Stimulated activated CD4-positive, alpha-beta T cell treated with anti-CD3 and anti-CD28 coated beads, Interleukin-4, amount 100 ng/mL, for 24 hours (primary cell): ENCODE measurements at places on chromosomes 3 and 15.

GRCh38 chr3:100407977-100408532, 6.7 kb downstream of the LNP1 start:
- DNase-seq = no peak

DNA sequence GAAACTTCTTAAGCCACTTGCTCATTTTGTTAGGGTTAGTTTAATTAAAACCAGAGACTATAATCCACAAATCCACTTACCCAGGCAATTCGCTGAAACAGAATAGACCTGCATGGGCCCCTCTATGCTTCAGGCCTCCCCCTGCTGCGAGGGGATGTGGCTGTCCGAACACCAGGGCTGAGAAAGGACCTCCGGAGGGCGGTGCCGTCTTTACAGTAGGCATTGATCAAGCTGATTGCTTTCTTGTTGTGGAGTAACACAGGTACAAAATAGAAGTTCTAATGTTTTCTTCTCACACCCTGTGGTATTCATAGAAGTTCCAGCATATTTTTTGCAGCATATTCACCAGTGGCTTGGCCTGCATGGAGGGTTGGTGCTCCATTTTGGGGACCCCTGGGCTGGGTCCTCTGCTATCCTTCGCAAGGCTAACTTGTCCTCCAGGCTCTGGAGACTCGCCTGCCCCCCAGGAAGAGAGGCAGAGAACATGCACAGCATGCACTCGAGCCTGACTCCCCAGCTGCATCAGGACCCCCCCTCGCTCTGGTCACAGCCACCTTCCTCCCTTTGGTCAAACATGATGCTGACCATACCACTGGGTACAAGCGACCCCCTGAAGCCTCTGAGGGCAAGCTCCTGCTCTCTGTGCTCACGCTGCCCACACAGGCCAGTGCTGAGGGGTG, 55.3 kb downstream of the TPRA1 start:
- no peak for DNase-seq

- no peak for DNase-seq
These were observed 132.4 kb downstream of the RPL22L1 start for GRCh38 chr3:170737498-170738162.

GRCh38 chr15:85542895-85543331, 162.5 kb downstream of the AKAP13 start:
- DNase-seq = peak; percentile 15

DNA sequence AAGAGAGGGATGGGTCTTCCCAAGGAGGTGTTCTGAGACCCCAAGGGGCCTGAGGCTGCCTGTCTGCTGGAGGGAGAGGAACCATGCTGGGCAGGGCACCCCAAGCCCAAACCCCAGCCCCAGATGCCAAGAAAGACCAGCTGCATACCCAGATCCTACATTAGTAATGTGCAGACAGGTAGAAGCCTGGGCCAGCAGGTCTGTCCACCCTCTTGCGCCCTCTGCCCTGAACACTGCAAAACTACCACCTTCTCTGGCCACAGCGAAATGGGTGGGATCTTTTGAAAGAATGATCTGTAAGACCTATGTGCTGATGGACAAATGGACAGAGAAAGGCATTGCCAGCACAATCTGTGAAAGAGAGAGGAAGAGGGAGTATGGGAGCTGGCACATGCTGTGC, 283.2 kb downstream of the EPHB1 start:
- no peak for DNase-seq

DNA sequence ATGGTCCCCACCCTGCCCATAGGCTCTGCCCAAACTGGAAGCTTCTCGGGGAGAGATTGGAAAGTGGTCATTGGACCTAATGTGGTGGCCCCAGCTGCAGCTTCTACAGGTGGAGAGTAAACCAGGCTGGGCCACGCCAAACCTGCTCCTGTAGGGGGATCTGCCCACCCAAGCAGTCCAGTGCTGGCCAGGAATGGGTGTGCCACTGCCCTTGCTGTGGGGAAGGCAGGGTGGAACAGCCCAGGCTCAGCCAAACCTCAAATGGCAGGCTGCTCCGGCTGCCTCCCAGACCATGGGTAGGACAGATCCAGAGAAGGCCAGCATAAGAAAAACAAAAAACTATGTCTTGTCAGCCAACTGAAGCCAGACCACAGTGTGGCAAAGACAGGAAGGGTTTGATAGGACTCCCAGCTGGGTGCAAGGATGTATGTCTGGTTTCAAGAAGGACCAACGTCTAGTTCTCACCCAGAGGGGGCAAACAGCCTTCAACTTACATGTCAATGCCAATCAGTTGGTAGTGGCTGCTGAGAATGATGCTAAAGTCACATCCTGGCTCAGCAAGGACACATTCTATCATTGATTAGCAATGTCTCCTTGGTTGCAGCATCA, 267.3 kb downstream of the UACA start:
- DNase-seq = no peak

- DNase-seq = peak; percentile 34
These were observed 534 bp downstream of the FRMD5 start for GRCh38 chr15:44194323-44195150.
